ENCODE measurements at places on chromosomes 3 and 15. TPM values are rescaled to one million over a fixed set of nuclear protein-coding genes. Genes with fewer than 3 reads are reported as not detected.

DNA sequence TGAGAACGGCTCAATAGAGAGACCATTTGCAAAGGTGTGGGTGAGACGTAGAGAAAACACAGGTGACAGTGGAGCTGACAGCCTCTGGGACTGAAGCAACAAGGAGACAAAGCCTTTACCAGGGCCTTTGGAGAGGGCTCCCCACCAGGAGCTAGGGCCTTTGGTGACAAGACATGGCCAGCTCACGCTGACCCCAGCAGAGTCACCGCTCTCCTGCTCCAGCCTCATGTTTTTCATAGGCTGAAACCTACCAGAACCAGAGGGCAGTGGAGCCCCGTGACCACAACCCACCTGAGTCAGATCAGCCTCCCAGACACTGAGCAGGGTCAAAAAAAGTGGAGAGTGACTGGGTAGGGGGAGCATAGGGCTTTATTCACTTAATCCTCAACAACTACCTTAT lies 214.7 kb downstream of the SHQ1 start:
- H3K4me1 ChIP-seq = no peaks in the 10 kb centered on the region
- no peak for DNase-seq
- H3K4me3 ChIP-seq = no peak overlapping the region
- H3K27me3 ChIP-seq = no peaks in the 10 kb centered on the region

DNA sequence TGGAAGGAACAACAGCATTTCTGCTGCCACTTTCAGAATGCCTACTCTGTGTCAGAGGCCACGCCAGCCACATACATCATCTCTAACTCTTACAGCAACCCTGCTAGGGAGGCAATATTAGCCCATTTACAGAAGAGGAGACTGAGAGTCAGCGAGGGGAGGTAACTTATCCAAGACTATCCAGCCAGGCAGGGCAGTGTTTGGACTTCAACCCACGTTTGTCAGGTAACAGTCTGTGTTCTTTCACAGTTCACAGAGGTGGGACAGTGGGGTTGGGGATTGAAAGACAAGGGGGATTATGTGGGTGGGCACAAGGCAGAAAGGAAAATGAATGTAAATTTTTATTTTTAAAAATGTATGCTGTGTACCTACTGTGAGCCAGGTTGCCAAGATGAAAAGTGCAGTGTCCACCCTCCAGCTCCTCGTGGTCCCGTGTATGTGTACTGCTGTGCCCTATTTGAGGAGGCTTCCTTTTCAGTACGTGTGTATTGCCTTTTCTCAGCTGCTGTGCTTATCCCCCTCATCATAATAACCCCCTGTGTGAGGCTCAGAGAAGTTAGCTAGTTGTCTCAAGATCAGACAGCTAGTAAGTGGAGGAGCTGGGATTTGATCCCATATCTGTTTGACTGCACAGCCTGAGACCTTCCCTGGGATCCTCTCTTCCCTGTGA lies 16.5 kb upstream of the ATP2B2 start:
- no peaks in the 10 kb centered on the region for H3K36me3 ChIP-seq
- no peaks in the 10 kb centered on the region for H3K27me3 ChIP-seq
- H3K27ac ChIP-seq = no peak overlapping the region
- peak; percentile 9 for DNase-seq
- no peak overlapping the region for H3K4me3 ChIP-seq

GRCh38 chr15:74393423-74393822 lies 26.0 kb upstream of the CYP11A1 start:
- H3K36me3 ChIP-seq = no peaks in the 10 kb centered on the region
- H3K27me3 ChIP-seq = no peaks in the 10 kb centered on the region
- H3K4me1 ChIP-seq = peaks cover 5% of the 10 kb centered on the region
- no peak for DNase-seq

DNA sequence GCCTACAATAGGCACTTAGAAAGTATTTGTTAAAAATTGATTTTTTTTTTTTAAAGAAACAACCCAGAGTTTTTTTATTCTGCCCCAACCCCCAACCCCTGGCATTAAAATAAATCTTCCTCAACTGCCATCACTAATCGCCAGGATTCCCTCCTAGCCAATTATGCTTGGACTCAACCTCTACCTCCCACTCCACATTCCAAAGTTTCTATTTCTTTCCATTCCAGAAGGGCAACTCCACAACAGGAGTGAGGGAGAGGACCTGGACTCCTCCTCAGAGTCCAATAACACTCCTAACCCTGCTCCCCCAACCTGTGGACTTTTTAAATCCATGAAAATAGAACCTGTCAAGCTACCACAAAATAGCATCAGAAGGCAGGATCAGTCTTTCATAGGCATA lies 99.4 kb downstream of the ADAMTS9 start:
- H3K27ac ChIP-seq = no peak overlapping the region
- no peaks in the 10 kb centered on the region for H3K4me1 ChIP-seq
- DNase-seq = no peak
- peaks cover 5% of the 10 kb centered on the region for H3K36me3 ChIP-seq
- H3K27me3 ChIP-seq = no peaks in the 10 kb centered on the region
- no peak overlapping the region for H3K4me3 ChIP-seq

DNA sequence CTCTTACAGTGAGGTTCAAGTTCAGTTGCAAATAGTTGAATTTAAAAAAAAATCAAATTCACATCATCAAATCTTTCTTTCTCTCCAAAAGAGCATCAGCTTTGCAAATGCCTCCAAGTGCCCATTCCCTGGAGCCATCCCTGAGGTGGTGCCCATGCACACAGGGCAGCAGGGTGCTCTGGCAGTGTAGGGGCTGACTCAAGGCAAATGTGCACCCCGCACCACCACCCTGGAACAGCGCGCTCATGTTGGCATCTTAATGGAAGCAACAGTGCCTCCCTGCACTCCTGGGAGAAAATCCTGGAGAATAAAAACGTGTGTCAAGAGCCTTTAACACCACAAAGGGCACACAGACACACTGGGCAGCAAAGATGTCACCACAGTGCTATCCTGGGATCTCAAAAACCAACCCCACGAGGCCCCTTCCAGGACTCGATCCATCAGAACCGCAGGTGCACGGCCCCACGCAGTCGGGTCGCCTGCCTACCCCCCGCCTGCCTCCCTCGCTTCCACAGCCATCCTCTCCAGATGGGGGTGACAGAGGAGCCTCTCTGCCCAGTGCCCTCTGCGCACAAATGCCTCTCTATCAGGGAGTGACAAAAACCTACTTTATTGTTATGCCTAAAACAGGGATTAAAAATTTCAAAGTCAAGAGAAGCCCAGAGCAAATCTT lies 50.8 kb downstream of the NIPA2 start:
- peaks cover 58% of the 10 kb centered on the region for H3K36me3 ChIP-seq
- no peak overlapping the region for H3K4me3 ChIP-seq
- no peak overlapping the region for H3K27ac ChIP-seq
- H3K4me1 ChIP-seq = peaks cover 19% of the 10 kb centered on the region

DNA sequence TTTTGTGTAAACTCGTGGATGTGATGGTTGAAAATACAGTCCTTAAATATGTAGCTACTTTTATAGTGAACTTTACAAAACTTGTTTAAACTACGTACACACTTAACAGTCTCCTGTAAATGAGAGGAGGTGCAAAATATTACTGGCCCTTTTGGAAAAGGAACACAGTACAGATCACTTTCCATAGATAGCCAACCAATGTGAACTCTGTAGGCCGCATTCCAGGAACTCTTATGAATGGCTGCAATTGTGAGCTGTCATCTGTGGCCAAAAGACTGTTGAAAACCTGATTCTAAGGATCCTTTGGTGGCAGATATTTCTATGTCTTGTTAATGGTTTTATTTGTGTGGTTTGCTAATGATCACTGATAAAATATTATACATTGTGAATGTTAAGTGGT lies 6.2 kb downstream of the TSC22D2 start:
- H3K4me3 ChIP-seq = peak overlapping the region; percentile 99
- H3K4me1 ChIP-seq = no peaks in the 10 kb centered on the region
- H3K27ac ChIP-seq = no peak overlapping the region
- DNase-seq = no peak

DNA sequence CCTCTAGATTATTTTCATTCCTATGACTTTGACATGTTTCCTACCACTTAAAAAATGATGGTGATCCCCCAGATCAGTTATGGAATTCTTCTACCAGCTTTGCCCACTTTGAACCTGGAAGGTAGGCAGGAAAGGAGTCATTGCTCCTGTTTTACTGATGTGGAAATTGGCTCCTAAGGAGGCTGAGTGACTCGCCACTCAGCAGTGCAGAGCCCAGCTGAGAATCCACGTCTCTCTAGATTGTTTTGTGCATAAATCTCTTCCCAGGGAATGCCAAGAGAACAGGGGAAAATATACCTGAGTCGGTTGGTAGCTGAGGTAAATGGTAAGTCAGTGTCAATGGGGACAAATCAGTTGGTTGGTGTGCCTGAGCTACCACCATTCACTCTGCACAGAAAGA lies 4.7 kb downstream of the LTF start:
- no peaks in the 10 kb centered on the region for H3K27me3 ChIP-seq
- DNase-seq = peak; percentile 3
- no peaks in the 10 kb centered on the region for H3K4me1 ChIP-seq

DNA sequence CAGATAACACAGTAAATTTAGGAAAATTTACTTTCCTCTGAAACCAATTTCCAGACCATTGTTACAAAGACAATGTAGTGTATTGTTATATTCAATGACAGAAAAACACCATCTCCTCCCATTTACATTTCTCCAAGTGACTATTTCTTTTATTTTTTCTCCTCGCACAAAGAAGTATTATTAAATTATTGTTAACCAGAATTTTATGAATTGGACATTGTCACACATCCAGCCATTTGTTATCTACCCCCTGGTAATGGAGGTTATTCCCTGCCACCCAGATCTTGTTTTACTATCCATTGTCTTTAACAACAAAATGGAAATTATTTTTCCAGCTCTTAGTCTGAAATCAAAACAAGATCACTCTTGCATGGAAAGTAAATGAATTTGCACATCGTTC lies 511.3 kb downstream of the FGF12 start:
- no peaks in the 10 kb centered on the region for H3K27me3 ChIP-seq
- H3K27ac ChIP-seq = no peak overlapping the region
- H3K4me3 ChIP-seq = no peak overlapping the region
- no peak for DNase-seq
- H3K4me1 ChIP-seq = peaks cover 6% of the 10 kb centered on the region
- no peaks in the 10 kb centered on the region for H3K36me3 ChIP-seq

- H3K4me3 ChIP-seq = no peak overlapping the region
- no peak overlapping the region for H3K27ac ChIP-seq
- no peak for DNase-seq
- no peaks in the 10 kb centered on the region for H3K27me3 ChIP-seq
- no peaks in the 10 kb centered on the region for H3K36me3 ChIP-seq
Measured at GRCh38 chr15:68852461-68852860, 31.8 kb upstream of the ANP32A start.

Gene ARGFX
- not detected for total RNA-seq

- no peaks in the 10 kb centered on the region for H3K27me3 ChIP-seq
- no peaks in the 10 kb centered on the region for H3K36me3 ChIP-seq
- no peak overlapping the region for H3K4me3 ChIP-seq
- no peak overlapping the region for H3K27ac ChIP-seq
Measured at GRCh38 chr3:132840201-132840700, 118.0 kb upstream of the NPHP3 start.

GRCh38 chr3:127192576-127193232 lies at the start of gene PRR23E:
Gene PRR23E, plus strand, starts transcription at chr3:127193131. Its CDS starts 3,555 bp downstream, at chr3:127196686.
- no peak within 1 kb of the TSS for H3K4me3 ChIP-seq
- no peaks in the 10 kb centered on the region for H3K36me3 ChIP-seq
- no peak within 1 kb of the TSS for H3K27ac ChIP-seq

DNA sequence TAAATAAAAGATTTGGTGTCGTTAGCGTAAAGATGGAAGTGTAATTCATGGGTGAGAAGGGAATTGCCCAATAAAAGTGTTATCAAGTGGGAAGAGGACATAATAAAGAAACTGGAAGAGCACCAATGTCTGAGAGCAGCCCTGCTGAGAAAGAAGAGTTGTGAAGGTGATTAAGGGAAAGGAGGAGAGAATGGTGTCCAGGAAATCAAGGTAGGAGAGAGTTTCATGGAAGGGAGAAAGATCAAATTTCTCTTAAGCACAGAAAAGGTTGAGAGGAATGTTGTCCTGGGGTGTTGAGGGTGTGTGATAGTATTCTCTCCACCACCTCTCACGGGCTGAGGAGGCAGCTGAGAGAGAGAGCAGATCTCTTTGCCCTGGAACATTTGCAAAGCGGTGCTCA lies 339.7 kb downstream of the SATB1 start:
- H3K4me1 ChIP-seq = peaks cover 11% of the 10 kb centered on the region
- H3K4me3 ChIP-seq = no peak overlapping the region
- H3K27me3 ChIP-seq = no peaks in the 10 kb centered on the region
- DNase-seq = no peak
- H3K36me3 ChIP-seq = no peaks in the 10 kb centered on the region
